ENCODE measurements at places on chromosomes 2 and 18. TPM values are rescaled to one million over a fixed set of nuclear protein-coding genes. Genes with fewer than 3 reads are reported as not detected.

Gene EVA1A
- total RNA-seq: not detected

Gene ANKRD30BL
- total RNA-seq: not detected

Gene COL5A2
- 0.52 TPM for total RNA-seq

Gene OSR1
- total RNA-seq: not detected

Gene TUBA3D
- not detected for total RNA-seq
